ENCODE measurements at places on chromosomes 5 and 9.

- DNase-seq, result no peak
Observed at GRCh38 chr5:16582081-16582480, 34.7 kb downstream of the RETREG1 start.

DNA sequence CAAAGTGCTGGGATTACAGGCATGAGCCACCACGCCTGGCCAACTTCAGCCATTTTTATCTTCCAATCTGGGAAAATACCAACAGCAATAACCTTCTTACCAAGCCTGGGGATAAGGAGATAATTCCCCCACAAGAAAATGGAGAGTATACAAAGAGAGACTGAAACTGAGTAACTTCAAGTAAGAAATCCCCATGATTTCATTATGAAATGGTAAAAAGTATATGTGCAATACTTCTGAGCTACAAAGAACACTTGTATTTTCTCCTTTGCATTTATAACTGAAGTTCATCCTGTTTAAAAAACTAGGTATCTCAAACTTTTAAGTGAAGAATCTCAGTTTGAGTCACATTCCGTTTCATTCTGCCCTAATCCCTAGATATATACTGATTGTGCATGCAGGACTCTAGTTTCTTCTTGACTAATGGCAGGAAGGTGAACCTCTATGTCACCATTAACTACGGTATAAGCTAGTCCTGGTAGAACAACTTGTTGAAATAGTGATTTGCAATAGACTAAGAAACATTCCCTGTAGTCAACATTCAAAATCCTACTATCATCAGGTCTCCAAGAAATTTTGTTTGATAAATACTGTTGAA lies 2071.4 kb downstream of the MAT2B start:
- no peak for DNase-seq

DNA sequence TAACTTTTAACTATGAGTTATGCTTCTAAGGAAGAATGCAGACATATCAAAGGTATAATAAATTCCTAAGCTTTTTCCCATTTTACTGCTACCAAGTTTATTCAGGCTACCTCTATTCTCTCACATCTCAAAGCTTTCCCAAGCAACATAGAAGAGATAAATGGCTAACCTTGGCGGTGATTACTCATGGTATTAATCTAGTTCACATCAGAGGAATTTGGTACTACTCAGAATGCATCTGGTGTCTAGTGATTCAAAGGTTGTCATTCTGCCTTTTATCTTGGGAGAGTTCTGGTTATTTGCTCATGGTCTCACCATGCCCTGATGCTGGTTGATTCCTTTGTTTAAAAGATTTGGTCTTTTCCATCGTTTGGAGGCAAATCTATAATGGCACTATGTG lies 182.7 kb downstream of the TAF11L14 start:
- DNase-seq, result no peak

DNA sequence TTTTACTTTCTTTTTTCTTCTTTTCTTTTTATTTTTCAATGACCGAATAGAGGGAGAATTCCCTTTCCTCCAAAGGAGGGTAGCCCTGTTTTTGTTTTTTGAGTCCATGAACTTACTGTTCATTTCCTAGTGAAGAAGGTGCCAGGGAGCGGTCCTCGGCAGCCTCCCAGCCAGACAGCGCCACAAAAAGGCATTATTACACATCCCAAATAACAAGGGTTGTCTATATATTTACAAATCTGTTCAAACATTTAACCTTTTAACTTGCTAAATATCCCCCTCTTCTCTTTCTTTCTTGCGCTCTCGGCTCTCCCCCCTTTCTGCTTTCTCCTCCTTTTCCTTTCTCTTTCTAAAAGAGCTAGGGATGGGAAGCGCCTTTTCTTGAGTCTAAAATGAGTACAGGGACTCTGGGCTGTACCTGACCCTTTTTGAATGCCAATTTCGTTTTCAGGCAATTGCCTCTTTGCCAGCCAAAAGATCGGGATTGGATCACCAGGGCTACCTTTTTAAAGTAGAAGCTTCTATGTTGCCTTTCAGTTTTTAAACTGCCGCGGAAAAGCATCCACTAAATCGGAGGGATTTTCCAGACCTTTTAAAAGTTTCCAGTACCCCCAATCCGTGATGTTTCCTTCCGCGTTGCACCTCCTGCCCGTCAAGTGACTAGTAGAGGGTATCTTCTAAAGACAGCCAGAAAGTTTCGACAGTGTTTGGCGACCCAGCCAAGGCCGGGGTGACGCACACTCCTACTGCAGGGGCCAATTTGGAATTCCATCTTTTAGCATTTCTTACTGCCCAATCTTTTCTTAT lies 125.6 kb downstream of the TMEM161B start:
- no peak for DNase-seq

- no peak for DNase-seq
Observed at GRCh38 chr9:93510041-93510440, 56.7 kb upstream of the FAM120AOS start.
